HTR-8/SVneo (cell line): ENCODE measurements at places on chromosomes 7 and 10.

GRCh38 chr7:100572949-100573675 lies 588 bp downstream of the SAP25 start:
- no peak for DNase-seq

- DNase-seq = no peak
These were observed 60.1 kb downstream of the TACC2 start for GRCh38 chr10:122049076-122049475.

DNA sequence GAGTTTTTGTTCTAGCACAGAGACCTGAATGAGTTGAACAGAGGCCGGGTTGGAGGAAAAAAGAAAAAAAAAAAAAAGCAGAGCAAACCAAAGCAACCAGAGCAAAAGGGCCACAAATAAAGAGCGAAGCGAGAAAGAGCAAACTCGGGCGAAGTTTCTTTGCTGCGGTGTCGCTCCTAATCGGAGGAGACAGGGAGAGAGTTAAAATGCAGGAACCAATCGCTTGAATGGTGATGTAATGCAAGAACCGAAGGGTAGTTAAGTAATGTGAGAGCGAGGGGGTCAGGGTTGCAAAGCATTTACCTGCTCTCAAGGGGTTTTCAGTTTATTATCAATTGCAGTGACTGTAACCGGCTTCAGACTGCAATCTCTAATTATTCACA lies 271.7 kb downstream of the TRIL start:
- peak; percentile 25 for DNase-seq

GRCh38 chr10:19815731-19816410 lies 361 bp upstream of the PLXDC2 start:
- no peak for DNase-seq

DNA sequence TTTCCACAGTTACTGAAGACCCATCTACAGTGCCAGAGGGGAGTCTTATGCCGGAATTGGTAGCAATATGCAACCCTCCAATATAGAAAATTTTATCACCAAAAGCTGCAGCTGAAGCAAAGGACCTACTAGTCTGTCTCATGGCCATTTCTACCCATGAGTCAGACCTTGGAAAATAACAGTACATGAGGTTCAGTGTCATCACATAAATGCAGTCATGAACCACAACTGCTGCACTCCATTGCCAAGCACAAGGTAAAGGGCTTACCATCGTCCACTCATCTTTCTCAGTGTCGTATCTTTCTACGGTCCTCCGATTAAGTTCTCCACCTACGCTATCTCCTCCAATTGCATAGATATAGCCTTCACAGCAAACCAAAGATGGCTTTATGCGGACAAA lies 21.8 kb downstream of the KBTBD2 start:
- no peak for DNase-seq

GRCh38 chr7:137578541-137578940 lies 235.0 kb upstream of the PTN start:
- DNase-seq = no peak

GRCh38 chr10:84820120-84820519 lies 491.7 kb downstream of the CCSER2 start:
- no peak for DNase-seq

- DNase-seq = peak; percentile 32
These were observed 6.0 kb upstream of the REEP3 start for GRCh38 chr10:63515002-63515763.

GRCh38 chr10:54800741-54801421 lies at the start of gene PCDH15:
Gene PCDH15, minus strand, starts transcription at chr10:54801231. Its CDS starts 136,969 bp downstream, at chr10:54664262.
- peak; percentile 6 for DNase-seq

GRCh38 chr10:74924251-74924963 lies 98.0 kb downstream of the KAT6B start:
- peak; percentile 63 for DNase-seq

DNA sequence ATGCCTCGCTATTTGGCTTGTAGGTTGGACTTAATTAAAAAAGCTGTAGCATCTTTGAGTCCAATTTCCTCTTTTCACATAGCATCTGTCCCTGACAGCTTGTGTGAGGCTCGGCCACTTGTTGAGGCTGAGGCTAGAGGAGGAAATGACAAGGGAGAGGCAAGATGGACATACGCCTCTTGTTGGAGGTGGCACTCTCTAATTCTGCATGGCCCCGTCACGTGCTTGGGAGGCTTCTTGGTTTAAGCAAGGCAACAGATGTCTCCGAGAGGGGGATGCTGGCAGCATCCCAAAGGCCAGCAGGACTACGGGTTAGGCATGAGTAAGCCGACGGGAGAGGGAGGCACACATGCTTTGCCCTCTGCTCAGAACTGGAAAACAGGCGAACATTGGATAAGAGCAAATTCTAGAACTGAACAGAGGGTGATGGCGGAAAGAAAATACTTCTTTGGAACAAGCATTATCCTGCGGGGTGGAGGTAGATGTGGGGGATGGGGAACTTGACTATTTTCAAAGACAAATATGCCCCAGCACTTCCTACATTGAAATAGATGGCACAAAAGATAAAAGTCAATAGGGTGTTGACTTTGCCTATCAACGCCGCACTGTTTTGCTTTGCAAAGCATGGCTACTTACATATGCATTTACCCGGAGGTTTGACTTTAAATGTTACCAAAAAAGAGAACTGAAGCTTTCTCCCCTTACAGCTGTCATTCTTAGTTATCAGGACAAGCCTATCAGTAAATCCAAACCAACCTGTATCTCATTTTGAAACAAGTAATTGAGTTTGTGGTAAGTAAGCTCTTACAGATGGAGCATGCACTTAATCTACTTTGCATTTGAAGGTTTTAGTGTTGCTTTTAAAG lies 94.8 kb downstream of the CHN2 start:
- no peak for DNase-seq

DNA sequence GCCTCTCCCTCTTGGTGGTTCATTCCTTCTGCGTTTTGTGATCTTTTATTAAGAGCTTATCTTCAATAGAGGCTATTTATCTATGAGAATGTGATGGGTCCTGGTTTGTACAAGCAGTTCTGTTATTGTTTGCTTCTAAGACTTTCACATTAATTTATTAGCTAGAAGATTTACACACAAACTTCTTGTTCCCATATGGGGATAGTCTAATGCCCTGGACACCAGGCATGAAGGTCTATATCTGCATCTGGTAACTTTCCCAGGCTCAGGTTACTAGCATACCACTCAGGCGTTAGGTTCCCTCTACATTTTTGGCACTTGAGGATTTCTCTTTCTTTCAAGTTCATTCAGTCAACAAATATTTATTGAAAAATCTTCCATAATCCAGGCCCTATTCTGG lies 7.7 kb downstream of the XPNPEP1 start:
- no peak for DNase-seq

GRCh38 chr10:2936816-2937215 lies 130.5 kb upstream of the PFKP start:
- no peak for DNase-seq

GRCh38 chr7:92653136-92653535 lies 62.9 kb upstream of the FAM133B start:
- no peak for DNase-seq

DNA sequence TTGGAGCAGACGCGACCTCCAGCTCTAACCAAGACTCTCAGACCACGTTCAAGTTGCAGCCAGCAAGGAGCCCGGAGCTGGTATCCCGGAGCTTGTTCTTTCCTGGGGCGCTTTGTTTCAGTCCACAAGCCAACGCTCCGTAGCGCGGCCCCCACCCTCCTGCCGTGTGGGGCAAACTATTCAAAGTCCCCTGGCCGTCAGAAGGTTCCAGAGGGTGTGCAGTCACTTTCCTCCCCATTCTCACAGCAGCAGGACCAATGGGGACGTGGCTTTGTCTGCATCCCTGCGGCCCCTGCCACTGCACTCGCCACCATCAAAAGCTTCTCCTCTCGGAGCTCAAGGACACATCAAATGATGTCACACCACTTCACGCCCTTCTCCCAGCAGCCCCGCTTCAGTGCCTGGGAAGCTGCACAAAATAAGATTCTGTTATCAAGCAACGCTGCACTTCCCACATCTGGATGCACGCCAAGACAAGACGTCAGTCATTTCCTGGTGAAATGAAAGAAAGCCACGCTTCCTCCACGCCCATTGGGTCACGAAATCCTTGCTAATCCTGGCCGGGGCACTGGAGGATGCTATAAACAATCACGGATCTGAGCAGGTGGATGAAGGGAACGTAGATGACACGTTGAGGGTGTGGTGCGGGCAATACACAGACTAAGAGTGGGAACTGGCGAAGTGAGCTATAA lies 348.2 kb downstream of the PTPRN2 start:
- DNase-seq = no peak

- no peak for DNase-seq
These were observed 481.5 kb upstream of the FOXK1 start for GRCh38 chr7:4200546-4201094.

DNA sequence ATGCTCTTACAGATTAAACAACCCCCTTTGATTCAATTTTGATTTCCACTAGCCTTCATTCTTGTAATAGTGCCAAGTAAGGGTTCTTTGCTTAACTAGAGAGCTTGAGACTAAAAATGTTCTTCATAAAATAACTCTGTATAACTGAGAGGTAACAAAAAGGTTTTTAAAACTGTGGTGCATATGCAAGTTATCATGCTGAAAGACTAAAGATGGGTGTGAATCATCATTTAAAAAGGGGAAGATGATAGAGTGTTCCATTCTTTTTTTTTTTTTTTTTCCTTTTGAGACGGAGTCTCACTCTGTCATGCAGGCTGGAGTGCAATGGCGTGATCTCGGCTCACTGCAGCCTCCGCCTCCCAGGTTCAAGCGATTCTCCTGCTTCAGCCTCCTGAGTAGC lies 11.1 kb downstream of the MDFIC start:
- DNase-seq = no peak

DNA sequence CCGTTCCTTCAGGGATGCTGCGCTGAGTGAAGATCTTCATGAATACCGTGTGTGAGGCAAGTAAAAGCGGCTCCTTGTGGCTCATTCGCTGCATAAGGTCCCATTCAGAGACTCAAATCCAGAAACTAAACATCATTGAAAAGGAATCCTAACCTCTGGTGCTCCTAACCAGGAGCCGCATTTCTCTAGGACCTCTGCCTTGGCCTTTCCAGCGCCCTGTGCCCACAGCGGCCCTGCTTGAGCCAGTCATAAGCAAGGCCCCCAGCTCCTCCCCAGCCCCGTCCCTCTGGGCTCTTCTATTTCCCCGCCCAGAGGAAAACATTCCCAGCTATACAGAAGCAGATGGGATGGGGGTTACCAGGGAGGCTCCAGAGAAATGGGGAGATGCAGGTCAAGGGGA lies 42.6 kb upstream of the INSIG1 start:
- DNase-seq = no peak

- no peak for DNase-seq
These were observed 23.0 kb downstream of the ZNF33B start for GRCh38 chr10:42615419-42615818.

DNA sequence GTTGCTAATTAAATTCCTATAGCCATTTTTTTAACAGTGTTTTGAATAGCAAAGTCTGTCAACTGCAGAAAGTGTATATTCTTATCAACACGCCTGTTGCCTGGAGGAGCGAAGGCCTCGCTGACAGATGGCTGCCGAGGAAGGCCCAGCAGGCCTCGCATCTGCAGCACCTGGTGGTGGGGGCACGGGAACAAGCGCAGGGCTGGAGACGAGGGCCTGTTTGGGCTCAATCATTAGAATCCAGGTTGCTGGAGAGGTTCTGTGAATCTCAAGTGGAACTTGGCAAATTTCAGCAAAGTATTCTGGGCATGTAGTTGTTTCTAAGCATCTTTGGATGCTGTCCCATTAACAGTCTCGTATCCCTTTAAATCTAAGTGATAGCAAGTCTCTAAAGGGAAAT lies 66.1 kb upstream of the FAM204A start:
- DNase-seq = no peak

GRCh38 chr7:38452681-38453108 lies 178.5 kb downstream of the AMPH start:
- DNase-seq = no peak

GRCh38 chr7:28986765-28987110 lies 28.6 kb upstream of the TRIL start:
- DNase-seq = no peak

DNA sequence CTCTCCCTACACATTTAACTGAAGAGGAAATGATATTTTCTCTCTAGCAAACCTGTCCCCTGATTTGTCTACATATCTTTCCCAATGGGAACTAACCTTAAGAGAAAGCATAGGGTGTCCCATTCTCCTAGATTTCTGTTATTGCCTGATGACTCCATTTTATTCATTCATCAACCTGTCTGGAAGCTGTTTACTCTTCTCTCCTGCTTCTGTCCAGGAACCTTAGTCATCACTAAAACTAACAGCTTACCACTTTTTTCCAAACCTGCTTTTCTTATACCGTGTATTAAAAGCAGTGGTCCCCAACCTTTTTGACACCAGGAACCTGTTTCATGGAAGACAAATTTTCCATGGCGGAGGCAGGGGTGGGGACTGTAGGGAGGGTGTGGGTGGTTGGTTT lies 473.3 kb upstream of the PCDH15 start:
- DNase-seq = no peak

GRCh38 chr10:43287056-43288007 lies 20.5 kb upstream of the RASGEF1A start:
- peak; percentile 49 for DNase-seq

DNA sequence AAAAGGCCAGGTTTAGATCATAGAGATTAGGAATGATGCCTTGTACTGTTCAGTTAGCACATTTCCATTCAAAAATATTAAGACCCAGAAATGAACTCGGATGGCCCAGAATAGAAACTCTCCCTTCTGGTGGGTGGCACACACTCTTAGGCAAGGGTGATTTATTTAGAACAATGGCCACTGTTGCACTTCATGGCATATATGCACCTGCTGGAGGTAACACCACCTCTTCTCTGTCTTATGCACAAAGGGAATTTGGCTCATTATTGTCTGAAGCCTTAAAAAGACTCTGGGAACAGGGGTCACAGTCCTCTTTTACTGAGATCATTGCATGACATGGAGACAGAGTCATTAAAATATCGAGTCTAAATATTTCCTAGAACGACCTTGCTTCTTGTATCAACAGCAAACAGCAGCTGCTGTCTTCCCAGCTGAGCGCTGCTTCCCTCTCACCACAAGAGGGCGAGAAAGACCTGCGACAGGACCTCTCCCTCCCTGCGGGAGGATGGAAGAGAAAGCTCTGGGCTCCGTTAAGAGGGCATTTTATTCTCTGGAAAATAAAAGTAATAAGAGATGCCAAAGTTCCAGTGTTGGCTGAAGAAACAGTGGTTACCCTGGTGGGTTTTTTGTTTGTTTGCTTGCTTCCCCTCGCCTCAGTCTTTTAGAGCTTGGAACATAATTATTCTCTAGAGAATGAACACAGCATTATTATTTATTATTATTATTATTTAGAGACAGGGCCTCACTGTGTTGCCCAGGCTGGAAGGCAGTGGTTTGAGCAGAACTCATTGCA lies 13.5 kb upstream of the BAMBI start:
- DNase-seq = peak; percentile 75

DNA sequence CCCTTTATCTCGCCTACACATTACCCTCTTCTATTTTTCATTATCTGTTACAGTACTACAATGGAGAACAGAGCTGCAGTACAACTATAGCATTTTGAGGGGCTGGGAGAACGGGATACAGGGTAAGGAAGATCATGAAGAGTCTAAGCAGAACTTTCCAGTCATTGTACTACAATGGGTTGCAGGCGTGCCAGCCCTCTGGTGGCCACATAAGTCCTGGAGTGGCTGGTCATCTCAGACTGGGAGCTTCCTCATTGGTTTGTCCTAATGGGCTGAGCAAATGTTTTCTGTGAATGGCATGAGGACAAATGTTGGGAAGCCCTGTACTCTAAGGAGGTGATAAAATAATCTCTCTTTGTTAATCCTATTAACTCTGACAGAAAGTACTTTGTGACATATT lies 33.0 kb downstream of the TMEM106B start:
- peak; percentile 15 for DNase-seq
